Fibroblast of skin of right biceps (primary cell): ENCODE measurements at places on chromosomes 12 and 14.

GRCh38 chr12:7756993-7757392 is 8.0 kb upstream of the NANOGNB start:
- DNase-seq, result no peak

DNA sequence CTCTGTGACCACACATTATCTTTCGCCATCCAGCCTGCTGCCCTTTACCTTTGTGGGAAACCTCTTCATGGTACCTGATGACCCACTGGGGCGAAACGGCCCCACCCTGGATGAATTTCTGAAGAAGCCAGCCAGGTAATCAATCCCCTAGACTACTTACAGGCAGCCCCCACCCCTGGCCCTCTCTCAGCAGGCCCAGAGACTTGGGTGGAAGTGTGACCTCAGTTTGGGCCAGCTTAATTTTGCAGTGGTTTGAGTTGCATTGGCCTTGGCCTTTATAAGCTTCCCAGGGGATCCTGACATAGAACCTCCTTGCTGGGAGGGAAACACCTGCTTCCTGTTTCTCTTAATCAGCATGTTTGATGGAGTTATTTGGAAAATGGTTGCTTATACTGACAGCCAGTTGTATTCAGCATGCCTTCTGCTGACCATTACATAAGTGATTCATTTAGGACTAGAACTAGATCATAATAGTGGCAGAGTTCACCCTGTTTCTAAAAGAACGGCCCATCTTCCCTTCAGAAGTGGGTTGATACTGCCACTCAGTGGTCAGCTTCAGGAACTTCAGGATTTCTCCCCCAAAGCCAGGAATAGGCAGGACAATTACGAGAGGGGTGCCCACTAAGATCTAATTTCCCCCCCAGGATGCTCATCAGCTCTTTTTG is 6.1 kb downstream of the SDR39U1 start:
- DNase-seq, result peak; percentile 68

DNA sequence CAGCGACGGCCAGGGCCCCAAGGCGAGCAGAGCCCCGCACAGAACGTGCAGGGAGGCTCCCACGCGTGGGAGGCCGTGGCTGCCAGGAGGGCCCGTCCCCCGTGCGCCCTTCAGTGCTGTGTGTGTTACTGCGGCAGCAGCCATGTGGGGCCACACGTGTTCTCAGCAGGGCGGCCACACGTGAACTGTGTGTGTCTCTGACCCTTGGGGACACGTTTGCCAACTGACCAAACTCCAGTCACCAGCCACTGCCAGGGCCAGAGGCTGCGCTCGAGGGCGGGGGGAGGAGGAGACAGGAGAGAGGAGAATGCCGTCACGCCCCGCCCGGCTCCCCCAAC is 57.7 kb downstream of the GALNT9 start:
- DNase-seq, result no peak

GRCh38 chr14:58947156-58947555 is 241.3 kb upstream of the DAAM1 start:
- no peak for DNase-seq

GRCh38 chr14:101899263-101899662 is 65.1 kb upstream of the DYNC1H1 start:
- no peak for DNase-seq

GRCh38 chr14:89827265-89827664 is 127.3 kb downstream of the EFCAB11 start:
- no peak for DNase-seq

DNA sequence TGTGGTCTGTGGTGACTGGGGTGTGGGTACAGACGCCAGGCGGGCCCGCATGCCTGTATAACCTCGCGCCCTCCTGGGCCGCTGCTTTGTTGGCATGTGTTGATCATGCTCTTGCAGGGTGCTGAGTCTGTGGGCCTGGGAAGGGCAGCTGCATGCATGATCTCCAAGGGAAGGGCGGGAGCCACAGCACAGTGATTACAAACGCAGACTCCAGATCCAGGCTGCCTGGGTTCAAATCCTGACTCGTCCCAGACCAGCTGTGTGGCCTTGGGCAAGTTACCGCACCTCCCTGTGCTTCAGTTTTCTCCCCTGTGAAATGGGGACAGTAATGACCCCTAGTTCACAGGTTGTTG is 24.0 kb downstream of the ADGRD1 start:
- no peak for DNase-seq

GRCh38 chr14:46256381-46256780 is 395.2 kb downstream of the RPL10L start:
- DNase-seq, result no peak

- DNase-seq, result no peak
Observed at GRCh38 chr12:95553197-95553943, 2.1 kb upstream of the USP44 start.

- no peak for DNase-seq
Observed at GRCh38 chr14:63288853-63289252, 29.9 kb downstream of the GPHB5 start.

- DNase-seq, result no peak
Observed at GRCh38 chr14:92789457-92790089, 4.5 kb upstream of the GOLGA5 start.

GRCh38 chr12:25692115-25693035 is 139.3 kb upstream of the LMNTD1 start:
- DNase-seq, result peak; percentile 84

DNA sequence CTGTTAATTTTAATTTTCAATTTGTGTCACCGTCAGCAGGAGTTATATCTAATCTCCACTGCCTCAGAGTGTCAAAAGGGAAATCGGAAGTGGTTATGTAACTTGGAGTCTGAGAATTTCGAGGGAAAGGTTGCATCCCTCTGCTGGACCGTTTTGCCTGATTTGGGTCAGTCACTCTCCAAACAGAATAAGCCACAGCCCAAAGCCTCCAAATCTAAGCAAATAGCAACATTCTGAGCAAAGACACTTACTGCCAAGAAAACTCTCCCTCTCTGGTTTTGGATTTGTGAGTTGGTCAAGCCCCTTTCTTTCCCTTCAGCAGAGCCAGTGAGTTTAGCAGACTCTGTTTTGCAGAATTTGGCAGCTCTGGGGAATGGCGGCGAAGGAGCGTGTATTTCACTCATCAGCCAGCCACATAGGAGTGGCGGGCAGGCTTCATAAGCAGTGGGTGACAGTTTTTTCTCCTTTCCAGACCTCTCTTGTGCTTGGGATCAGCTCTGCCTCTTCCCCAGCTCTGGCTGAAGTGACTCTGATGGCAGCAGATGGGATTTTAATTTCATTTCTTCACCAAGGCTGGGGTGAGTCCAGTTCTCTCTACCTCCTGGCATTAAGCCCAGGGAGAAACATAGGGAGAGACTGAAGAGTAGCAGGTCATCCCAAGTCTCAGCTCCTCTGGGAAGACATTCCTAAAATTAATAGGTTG is 218.7 kb upstream of the NOS1 start:
- no peak for DNase-seq

DNA sequence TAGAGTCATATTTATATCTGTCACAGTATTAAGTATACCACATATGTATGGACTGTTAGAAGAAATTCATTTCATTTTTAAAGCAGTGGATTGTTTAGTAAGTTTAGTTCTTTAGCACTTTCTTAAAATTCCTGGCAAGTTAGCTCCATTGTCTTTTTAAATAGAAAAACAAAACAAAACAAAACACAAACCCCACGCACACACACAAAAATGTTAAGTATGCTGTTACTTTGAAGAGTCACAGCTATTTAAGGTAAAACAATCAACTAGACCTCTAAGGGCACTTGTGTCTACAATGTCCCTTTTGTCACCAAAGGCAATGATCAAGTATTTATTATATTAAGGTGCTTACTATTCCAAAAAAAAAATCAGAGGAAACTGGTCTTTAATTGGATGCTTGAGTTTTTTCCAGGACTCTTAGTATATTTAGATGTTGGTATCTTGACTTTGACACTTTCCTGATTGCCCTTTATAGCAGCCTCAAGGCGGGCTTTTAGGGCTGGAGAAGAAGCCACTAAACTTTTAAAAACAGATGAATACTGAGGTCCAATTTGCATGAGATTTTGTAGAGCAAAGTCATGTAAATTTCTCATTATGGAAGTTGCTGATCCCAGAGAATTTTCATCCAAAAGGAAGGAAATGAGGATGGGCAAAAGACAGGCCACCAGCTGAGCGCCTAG is 85.5 kb upstream of the HECTD1 start:
- no peak for DNase-seq

- no peak for DNase-seq
Observed at GRCh38 chr14:56570295-56570694, 9.3 kb upstream of the TMEM260 start.

DNA sequence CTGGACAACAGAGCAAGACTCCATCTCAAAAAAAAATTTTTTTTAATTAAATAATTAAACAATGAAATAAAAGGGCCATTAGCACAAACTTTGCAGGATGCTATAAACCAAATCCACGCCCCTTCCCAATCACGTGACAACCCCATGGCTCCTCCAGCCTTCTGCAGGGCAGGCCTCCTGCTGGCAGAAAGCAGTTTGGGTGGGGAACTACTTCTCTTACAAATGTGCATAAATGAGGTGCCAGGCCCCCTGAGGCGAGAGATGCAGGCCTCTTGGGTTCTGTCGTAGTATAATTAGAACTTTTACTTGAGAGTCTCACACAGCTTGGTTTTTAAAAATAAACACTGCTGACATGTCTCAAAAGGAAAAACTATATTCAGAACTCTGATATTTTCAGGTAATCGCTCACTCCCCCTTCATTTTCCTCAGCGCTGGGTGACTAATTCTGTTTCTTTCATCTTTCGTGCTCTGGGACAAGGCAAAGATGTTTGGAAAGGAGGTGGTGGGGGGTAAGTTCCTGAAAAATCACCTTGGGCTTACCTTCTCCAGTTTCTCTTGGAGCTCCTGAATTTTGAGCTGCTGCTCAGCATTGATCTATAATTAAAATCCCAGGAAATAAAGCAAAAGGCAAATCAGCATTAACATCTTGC is 101.7 kb downstream of the CIT start:
- no peak for DNase-seq

DNA sequence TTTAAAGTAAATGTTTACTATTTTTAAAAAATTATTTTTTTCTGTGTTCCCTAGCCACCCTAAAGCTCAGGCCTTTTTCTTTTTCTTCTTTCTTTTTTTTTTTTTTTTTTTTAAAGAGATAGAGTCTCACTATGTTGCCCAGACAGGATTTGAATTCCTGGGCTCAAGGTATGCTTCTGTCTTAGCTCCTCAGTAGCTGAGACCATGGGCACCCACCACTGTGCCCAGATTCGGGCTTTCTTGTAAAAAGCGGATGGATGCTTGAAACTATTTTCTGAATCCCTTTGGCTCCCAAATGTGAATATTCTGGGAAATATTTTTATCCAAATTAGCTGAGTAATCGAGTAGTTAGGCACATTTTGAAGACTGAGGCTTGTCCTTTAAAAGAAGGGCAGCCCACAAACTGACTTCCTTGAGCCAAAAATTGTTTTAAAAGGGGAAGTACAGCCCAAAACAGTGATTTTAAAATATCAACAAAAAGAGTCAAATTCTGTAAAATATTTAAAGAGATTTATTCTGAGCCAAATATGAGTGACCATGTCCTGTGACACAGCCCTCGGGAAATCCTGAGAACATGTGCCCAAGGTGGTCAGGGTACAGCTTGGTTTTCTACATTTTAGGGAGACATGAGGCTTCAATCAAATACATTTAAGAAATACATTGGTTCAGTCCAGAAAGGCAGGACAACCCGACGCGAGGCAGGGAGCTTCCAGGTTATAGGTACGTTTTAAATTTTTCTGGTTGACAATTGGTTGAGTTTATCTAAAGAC is 28.8 kb upstream of the HIGD1C start:
- no peak for DNase-seq

GRCh38 chr14:38278035-38278434 is 22.1 kb upstream of the CLEC14A start:
- no peak for DNase-seq

DNA sequence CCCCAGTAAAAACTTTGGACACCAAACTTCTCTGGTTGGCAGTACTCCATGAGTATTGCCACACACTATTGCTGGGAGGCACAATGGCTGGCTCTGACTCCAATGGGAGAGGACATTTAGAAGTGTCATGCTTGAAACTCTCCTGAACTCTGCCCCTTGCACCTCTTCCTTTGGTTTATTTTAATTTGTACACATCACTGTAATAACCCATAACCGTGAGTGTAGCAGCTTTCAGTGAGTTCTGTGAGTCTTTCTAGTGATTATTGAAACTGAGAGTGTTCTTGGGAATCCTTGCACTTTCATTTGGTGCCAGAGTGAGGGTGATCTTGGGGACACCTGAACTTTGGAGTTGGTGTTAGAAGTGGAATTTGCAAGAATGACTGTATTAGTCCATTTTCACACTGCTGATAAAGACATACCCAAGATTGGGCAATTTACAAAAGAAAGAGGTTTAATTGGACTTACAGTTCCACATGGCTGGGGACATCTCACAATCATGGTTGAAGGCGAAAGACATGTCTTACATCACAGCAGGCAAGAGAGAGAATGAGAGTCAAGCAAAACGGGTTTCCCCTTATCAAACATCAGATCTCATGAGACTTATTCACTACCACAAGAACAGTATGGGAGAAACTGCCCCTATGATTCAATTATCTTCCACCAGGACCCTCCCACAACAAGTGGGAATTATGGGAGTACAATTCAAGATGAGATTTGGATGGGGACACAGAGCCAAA is 41.3 kb upstream of the CEP83 start:
- DNase-seq, result no peak

- no peak for DNase-seq
Observed at GRCh38 chr14:103629503-103630121, 601 bp downstream of the KLC1 start.

GRCh38 chr14:50795142-50795541 is 35.8 kb downstream of the NIN start:
- no peak for DNase-seq

- peak; percentile 49 for DNase-seq
Observed at GRCh38 chr14:69355607-69356281, 42.4 kb downstream of the ERH start.

- DNase-seq, result no peak
Observed at GRCh38 chr12:97960225-97960624, 497.6 kb downstream of the RMST start.

GRCh38 chr12:52645120-52645761 is 6.8 kb downstream of the KRT2 start:
- DNase-seq, result no peak

- DNase-seq, result no peak
Observed at GRCh38 chr12:124440841-124441381, 126.5 kb downstream of the NCOR2 start.

DNA sequence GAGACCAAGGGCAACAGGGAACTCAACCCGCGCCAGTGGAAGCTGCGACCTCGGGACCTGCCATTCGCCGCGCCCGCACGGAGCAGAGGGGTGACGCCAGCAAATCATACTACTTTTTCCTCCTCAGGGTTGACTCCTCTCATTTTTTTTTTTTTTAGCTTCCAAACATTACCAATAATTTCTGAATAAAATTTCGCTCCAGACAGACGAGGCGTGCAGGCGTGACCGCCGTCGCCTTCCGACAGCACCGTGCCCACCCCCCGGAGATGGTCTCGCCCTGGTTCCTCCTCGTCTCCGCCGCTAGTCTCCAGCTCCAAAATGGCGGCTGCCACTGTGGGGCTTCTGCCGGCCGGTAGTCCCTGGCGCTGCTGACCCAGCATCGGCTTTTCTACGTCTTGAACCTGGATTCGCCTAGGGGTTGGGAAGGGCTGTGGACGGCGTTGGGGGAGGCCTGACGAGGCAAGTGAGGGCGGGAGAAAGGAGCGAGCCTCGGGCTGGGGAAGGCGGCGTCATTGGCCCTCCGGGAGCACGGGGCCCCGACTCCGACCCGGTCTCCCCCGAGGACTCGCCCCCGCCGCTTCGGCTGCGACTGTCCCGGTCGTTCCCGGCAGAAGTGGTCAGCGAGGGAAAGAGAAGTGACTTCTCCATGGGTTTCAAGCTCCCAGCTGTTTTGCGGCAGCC is at the start of the genes CPSF2 and NDUFB1:
Gene CPSF2 (plus strand): TSS at position 300 of the 681 bp plus-strand sequence. CDS start 9,016 bp downstream, outside the sequence.
Gene NDUFB1 (minus strand): TSS at position 37 of the 681 bp plus-strand sequence. CDS start 4,069 bp downstream, outside the sequence.
- peak; percentile 84 for DNase-seq

- no peak for DNase-seq
Observed at GRCh38 chr14:90608281-90608680, 207.9 kb downstream of the TTC7B start.
